ENCODE measurements at places on chromosomes 12 and 14. TPM values are rescaled to one million over a fixed set of nuclear protein-coding genes. Genes with fewer than 3 reads are reported as not detected.

CEP170B gene
- total RNA-seq, result 17.8 TPM

BCL11B gene
- total RNA-seq, result 0.23 TPM

MYH6 gene
- not detected for total RNA-seq

KRT85 gene
- total RNA-seq, result not detected

PRIMA1 gene
- 0.26 TPM for total RNA-seq

KRT80 gene
- 51.5 TPM for total RNA-seq

PTGES3 gene
- total RNA-seq, result 339 TPM

KRT84 gene
- not detected for total RNA-seq

SLC25A47 gene
- not detected for total RNA-seq

RNASE7 gene
- not detected for total RNA-seq

ACTR6 gene
- 21.2 TPM for total RNA-seq

ADAMTS20 gene
- not detected for total RNA-seq
